HTR-8/SVneo (cell line): ENCODE measurements at places on chromosomes 2 and 18.

GRCh38 chr2:35391736-35392442 is 963.7 kb upstream of the CRIM1 start:
- no peak for DNase-seq

- DNase-seq, result no peak
Observed at GRCh38 chr2:135546436-135546835, 15.2 kb downstream of the R3HDM1 start.

DNA sequence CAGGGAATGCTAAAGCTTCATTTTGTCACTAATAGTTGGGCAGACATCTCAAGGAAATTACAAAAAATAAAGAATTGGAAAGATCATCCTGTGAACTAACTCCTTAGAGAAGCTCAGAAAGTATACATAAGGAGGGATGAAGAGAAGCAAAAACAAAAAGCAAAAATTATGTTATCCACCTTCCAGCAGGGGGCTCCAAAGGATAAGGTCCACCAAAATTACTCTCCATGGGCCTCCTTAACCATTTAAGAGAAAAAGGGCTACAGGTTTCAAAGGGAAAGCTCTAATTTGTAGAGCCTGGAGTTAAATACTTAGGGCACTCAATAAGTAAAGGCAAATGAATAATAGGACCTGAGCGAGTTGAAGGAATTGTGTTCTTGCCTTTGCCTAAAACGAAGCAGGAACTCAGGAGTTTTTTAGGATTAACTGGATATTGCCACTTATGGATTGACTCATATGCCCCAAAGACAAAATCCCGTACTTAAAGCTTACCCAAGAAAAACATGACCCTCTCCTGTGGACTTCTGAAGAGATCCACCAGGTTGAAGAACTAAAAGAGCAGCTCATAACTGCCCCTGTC is 1167.9 kb downstream of the DSC3 start:
- peak; percentile 10 for DNase-seq

DNA sequence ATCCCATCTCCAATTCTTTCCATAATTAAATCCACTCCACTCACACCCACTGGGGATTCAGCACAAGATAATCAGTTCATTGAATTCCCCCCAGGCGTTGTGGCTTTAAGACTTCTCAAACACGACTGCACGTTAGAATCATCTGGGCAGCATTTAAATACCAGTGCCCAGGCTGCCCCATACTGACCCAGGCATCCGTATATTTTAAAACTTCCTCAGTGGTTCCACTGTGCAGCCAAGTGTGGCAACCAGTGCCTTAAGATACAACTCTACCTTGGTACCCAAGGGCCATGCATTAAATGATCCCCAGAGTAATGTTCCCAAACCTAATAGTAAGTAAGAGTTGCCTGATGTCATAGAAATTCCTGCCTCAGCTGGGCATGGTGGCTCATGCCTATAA is 54.3 kb upstream of the BZW1 start:
- no peak for DNase-seq

- no peak for DNase-seq
Observed at GRCh38 chr2:96098900-96099590, 17.3 kb downstream of the ADRA2B start.

DNA sequence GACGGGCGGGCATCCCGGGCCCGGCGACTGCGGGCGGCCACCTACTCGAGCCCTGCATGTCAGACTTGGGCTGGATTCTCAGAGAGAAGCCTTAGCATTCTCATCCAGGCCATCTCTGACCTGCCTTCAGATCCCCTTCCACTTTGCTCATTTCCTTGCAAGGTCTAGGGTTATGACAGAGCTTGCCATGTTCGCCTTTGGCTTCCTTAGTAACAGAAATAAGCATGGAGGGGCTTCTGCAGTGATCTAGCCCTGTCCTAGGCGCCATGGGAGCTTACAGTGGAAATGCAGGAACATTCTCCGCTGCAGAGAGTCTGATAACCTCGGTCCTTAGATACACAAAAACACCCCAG is 632 bp upstream of the ACVR1 start:
- DNase-seq, result peak; percentile 15

DNA sequence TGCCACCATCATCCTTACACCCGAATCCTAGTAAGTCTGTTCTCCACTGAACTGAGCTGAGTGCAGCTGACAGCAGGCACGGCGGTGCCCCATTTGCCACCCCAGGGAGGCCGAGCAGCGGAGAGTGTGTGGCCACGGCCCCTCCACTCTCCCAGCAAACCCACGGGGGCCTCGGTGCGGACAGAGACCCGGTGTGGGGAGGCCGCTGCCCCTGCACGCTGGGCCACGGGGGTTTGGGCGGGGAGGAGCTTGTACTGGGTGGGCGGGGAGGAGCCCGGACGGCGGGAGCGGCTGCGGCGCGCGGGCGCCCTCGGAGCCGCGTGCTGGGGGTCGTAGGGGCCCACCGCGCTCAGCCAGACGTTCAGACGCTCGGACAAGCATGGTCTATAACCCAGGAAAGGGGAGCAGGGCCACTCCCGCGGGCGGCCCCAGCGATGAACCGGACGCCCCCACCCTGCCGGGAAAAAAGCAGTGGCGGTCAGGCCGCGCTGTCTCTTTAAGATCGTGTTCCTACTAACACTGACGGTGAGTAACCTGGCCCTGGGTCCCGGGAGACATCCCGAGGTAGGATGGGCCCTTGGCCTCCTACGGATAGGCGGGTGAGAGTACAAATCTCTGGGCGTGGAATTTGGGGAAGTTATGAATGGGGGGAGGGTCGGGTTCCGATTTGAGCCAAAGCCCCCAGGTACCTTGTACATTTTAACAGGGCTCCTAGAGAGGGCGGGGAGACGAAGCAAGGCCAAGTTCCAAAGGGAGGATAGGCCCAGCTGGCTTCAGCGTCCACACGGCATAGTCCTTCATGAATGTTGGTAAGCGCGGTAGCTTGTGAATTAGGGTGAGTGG is at the start of gene ITPRIPL1:
TSS of gene ITPRIPL1 (plus strand) at position 277 of the 843 bp plus-strand sequence. CDS start at position 800, 523 bp downstream.
- DNase-seq, result peak; percentile 64

DNA sequence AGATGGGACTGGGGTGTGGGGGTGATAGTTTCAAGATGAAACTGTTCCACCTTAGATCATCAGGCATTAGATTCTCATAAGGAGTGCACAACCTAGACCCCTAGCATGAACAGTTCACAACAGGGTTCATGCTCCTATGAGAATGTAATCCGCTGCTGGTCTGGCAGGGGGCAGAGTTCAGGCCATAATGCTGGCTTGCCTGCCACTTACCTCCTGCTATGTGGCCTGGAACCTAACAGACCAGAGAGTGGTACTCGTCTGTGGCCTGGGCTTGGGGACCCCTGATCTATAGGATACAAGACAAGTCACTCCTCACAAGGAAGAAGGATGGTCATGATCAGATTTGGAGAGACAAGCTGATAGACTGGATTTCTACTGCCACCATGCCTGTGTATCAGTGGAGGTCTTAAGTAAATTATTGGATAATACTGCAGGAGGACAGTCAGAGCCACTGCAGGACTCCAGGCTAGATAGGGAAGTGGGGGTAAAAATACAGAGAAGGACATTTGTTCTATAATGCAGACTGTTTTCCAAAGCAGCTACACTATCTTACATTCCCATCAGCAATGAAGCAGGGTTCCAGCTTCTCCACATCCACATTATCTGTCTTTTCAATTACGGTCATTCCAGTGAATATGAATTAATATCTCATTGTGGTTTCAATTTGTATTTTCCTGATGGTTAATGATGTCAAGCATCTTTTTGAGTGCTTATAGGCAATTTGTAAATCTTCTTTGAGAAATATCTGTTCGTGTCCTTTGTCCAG is 28.8 kb upstream of the APOB start:
- DNase-seq, result no peak

DNA sequence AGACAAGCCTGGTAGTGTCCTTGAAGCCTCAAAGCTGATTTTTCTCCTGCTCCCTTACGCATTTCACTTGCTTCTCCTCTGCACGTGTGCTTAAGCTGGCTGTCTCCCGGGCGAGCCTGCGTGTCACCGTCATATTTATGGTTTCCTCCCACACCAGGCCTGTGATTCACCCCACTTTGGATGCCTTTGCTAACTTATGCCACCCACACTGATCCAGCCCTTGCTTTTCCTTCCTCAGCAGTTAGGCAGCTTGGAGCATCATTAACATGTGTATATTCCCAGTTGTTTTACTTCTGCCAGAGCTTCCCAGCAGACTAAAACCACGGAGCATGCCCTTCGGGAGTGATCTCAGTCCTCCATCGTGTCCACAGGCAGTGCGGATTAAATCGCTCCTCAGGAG is 2.2 kb downstream of the ST3GAL5 start:
- DNase-seq, result peak; percentile 88

- no peak for DNase-seq
Observed at GRCh38 chr2:36753706-36754221, 57.3 kb downstream of the VIT start.

GRCh38 chr18:966759-967576 is 62.3 kb downstream of the ADCYAP1 start:
- DNase-seq, result no peak

DNA sequence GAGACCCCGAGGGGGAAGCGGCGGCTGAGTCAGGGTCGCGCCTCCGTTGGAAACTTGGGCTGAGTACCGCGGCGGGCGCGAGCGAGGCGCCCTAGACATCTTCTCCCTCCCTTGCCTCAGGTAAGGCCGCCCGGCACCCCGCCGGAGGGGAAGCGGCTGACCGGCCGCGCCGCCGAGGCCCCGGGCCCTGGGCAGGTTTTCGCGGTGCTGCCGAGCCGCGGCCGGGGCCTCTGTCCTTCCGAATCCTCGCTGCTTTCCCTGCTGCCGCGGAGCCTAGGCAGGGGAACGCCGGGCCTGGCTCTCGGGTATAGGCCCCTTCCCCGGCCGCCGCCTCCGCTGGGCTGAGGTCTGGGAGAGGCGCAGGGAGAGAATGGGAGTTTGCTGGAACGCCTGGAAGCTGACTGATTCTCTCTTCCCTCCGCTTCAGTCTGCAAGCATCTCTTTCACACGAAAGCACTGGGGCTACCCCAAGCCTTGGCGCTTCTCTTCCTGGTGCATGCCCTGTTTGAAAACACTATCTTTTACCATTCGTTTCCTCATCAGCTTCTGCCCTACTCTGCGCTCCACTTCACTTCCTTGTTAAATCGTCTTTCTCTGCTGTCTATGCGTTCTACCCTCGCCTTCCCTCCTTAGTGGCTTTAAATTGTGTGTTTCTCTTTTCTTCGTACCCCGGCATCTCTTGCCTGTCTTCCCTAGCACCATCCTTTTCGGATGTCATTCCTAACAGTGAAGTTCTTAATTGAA is 652 bp downstream of the PPM1B start:
- no peak for DNase-seq

GRCh38 chr18:3605954-3606443 is 156.0 kb downstream of the TGIF1 start:
- no peak for DNase-seq

DNA sequence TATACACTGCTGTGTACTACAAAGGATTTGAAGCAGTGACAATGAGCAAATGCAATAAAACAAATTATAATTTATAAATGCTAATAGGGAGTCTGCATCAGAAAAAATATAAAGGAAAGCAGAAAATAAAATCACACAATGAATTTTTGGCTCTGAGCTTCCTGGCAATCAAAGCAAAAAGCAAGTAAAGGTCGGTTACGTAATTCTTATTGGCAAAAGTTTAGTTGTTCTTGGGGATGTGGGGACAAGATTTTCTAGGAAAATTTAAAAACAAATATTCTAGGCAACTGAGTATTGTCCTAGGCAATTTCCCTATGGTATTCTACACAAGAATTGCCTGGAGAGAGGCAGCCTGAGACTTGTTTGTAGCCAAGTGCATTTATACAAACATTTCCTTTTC is 1.8 kb downstream of the ORC2 start:
- no peak for DNase-seq
